Substantia nigra (tissue), 51 donors: ENCODE measurements at places on chromosomes 11 and 22.

GRCh38 chr11:115552151-115552772 lies 48.0 kb upstream of the CADM1 start:
- DNase-seq, result no peak

DNA sequence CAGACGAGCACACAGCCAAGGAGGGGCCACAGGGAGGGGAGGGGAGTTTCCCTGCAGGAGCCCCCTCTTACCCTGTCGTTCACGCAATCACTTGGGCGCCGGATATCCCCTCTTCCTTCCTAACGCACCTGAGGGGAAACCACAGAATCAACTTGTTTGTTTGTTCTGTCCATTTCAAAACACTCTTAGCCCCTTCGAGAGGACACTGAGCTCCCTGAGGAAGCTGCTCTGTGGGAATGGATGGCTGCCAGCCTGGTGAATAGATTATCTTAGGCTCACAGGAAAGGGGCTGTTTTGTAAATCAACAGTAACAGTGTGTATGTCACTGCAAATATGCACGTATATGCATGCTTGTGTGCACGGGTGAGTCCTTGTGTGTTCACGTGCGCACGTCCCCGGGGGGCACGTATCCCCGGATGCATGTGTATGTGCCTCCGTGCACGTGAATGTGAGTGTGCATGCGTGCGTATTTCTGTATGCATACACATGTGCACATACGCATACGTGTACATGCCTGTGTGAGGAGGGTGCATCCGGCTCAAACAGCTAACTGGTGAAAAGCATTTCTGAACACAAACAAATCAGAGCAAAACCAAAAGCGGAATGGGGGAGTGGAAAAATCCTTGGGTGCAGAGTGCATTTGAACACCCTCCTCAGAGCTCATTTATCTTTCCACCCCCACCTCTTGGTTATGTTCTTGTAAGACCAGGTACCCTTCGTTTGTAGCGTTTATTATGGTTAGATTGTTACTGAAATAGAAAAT lies 7.2 kb downstream of the ARSA start:
- no peak for DNase-seq

DNA sequence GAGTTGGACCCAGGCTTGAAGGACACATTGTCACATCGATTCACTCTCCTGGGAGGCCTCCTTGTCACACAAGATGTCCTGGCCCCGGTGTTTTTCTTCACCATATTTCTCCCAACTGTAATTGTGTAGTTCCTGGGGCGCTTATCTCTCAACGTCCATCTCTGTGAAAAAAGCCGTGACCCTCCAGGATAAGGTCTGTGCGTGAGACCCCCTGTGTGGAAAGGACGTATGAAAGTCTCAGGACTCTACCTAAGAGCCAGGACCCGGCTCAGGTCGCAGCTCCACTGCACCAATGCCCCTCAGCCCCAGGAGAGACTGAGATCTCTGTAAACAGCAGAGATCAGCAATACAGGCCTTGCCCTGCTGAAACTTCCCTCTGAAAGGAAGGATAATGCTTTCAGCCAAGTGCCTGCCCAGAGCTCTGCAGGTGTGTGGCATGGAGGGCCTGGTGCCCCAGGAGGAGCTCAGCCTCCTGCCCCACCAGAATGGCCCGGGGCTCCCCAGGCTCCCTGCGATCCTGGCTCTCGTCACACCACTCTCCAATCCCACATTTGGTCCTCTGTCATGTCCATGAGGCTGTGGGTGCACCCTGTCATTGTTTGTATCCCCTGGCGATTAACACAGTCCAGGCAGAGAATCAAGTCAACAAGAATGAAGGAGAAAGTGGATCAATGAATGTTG lies 119.2 kb upstream of the TMEM45B start:
- no peak for DNase-seq

- peak; percentile 62 for DNase-seq
These were observed 1249.3 kb downstream of the BRD1 start for GRCh38 chr22:48578138-48579042.

GRCh38 chr11:43942662-43943371 lies 380 bp downstream of the C11orf96 start:
- DNase-seq, result no peak

GRCh38 chr22:29750559-29751538 lies 16.0 kb downstream of the ZMAT5 start:
- DNase-seq, result no peak

- DNase-seq, result no peak
These were observed 18.5 kb downstream of the IL10RA start for GRCh38 chr11:118004543-118005223.
